Activated CD4-positive, alpha-beta T cell treated with anti-CD3 and anti-CD28 coated beads, Interleukin-2, Interleukin-6, amounts not matched to agents 100 ng/mL and 50 ng/mL, durations not matched to agents 16 hours and 8 hours (primary cell): ENCODE measurements at places on chromosomes 1 and 21.

- DNase-seq: peak; percentile 72
Observed at GRCh38 chr1:64268653-64269557, 65.5 kb downstream of the UBE2U start.

GRCh38 chr21:14620152-14620551 lies 74.0 kb upstream of the SAMSN1 start:
- DNase-seq: peak; percentile 53

DNA sequence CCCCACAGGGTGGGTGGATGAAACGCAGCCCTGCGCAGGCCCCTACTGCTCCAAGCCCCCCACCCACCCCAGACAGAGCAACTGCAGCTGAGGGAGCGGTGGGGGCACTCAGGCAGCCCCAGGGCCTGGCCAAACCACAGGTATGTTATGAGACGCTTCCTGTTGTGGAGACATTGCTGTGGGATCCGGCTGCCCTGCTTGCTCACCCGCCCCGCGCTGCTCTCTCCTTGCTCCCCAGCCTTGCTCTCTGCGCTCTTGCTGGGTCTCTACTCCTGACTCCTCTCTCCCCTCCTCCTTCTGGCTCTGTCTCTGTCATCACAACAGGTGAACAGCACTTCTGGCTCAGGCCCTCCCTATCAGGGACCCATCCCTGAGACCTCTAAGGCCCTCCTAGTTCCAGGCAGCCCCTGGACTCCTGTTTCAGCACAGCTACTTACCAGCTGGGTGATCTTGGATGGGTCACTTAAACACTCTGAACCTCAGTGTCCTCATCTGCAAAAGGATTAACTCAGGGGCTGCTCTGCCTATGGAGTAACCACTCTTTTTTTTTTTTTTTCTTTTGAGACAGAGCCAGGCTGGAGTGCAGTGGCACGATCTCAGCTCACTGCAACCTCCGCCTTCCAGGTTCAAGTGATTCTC lies 15.9 kb downstream of the COL8A2 start:
- peak; percentile 42 for DNase-seq

- DNase-seq: no peak
Observed at GRCh38 chr1:230384380-230385157, 41.6 kb downstream of the PGBD5 start.

GRCh38 chr1:12567288-12567819 lies 50.7 kb downstream of the DHRS3 start:
- no peak for DNase-seq

GRCh38 chr1:180560868-180561600 lies 2.3 kb downstream of the OVAAL start:
- DNase-seq: no peak

DNA sequence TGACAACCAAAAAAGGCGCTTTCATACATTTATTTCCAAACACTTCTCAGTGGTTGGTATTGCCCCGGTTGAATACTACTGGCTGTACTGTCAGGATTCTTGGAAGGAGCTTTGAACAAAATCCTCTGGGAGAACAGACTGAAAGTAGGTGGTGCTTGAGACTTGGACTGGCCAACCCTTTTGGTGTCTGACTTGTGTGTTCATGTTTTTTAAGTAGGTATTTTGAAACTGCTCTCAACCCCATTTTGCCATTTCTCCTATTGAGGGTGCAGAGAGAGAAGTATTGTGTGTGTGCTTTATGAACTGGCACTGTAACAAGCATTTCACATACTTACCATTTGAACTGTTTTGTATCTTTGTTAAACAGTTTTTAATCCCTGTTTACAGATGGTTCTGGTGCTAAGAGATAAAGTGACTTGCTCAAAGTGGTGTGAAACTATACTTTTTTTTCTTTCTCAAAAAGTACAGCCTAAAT lies 21.2 kb downstream of the ARID1A start:
- no peak for DNase-seq

- no peak for DNase-seq
Observed at GRCh38 chr1:9193233-9193625, 41.3 kb upstream of the H6PD start.

GRCh38 chr21:29316029-29316742 lies 17.5 kb downstream of the BACH1 start:
- no peak for DNase-seq

DNA sequence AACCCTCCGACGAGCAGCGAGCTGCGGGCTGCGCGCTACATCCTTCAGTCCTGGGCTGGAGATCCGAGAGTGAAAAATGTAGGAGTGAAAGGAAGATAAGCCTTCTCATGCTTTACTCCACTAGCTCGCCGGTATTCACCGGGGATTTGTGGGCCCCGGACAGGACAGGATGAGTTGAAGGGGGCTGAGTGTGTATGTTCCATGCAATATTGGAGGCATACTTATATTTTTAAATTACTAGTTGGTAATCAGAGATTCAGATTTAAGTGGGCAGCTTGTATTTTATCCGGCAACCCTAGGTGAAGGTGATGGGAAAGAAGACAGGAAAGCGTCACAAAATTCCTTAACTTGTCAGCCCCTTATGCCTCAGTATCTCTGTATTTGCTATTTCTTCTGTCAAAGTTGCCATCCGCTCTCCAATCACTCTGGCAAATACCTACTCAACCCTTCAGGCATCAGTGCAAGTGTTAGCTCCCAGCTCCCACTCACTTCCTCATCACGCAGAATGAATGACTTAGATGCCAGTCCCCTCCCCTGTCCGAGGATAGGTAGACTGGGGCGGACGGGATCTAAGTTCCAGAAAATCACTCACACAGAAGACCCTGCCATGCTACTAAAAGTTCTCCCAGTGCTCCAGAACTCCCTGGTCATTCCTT lies 503 bp upstream of the PIGM start:
- no peak for DNase-seq

- no peak for DNase-seq
Observed at GRCh38 chr1:11373895-11374747, 101.1 kb downstream of the UBIAD1 start.

- DNase-seq: peak; percentile 74
Observed at GRCh38 chr1:32939655-32940371, 24.8 kb downstream of the RNF19B start.

DNA sequence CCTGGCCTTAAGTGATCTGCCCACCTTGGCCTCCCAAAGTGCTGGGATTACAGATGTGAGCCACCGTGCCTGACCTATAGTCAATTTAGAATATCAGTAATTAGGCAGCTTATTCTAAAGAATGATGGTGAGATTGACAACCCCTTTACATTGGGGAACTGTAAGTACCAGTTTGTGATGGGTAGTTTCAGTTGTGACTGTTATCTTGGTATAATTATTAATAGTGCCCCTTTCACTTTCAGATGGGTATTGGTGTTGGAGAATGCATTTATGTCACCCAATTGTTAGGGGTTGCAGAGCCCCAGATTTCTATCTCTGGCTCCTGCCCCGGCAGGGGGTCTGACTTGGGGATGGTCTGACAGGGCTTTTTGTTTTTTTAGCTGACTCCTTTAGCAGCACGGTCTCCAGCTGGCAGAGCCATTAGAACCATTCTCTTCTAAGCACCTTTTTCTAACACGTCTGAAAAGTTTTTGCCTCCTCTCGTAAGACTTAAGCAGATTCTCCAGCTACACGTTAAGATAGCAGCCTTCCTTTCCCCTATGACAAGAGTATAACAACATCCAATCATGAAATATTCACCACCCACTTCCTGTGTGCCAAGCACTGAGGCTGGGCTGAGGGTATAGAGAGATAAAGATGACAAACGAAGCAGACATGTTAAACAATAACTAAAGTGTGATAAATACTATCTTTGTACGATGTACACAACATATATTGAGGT lies 157.8 kb downstream of the SDCCAG8 start:
- DNase-seq: no peak

DNA sequence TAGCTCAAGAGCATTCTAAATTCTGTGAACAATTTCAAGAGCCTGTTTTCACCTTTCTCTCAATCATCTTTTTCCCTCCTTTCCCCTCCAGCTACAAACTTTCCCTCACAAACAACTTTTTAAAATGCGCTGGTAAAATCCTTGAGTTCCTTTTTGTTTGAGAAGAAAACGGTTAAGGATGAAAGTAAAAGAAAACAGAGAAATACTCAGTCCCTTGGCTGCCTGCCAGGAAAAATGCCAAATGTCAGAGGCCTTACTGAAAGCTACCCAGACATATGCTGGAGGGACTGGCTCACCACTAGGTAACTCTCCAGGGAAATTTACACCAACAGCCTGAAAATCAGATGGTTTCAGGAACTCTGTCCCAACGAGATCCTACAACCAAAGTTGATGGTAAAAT lies 11.0 kb upstream of the SERBP1 start:
- no peak for DNase-seq

GRCh38 chr1:197464044-197464443 lies 196.0 kb downstream of the CRB1 start:
- no peak for DNase-seq

GRCh38 chr1:232726048-232726779 lies 79.0 kb upstream of the MAP10 start:
- DNase-seq: no peak

GRCh38 chr21:42075686-42076471 lies 4.8 kb downstream of the UMODL1 start:
- DNase-seq: no peak

DNA sequence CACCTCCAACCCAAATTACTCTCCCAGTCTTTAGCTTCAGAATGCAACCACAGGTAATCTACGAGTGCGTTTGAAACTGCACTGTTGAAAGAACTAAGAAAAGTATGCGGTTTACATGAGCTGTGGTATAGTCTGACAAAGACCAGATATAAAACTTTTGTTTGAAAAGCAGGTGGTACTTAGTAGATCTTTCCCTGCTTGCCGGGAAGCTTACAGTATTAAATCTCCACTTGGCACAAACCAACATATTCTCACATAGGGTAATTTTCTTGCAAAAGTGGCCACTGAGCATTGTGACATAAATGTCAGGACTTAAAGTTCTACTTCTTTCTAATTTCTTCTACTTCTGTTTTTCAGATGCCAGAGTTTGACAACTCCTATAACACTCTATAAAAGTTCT lies 8.4 kb downstream of the RGS2 start:
- DNase-seq: no peak

DNA sequence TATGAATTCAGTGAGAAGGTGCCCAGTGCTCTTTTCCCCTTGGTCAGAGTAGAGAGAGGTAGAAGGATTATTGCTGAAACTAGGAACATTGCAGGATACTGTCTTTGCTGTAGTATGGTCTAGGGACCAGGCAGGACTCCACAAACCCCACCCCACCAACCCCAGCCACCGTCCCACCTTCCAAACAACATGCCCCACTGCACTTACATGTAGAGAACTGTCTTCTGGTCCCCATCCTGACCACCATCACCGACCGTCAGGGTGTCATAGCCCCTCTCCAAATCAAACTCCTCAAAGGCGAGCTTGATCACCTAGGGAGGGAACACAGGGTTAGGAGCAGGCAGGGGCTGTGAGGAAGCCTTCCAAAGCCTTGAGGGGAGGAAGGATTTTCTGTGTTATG lies 71.7 kb upstream of the HMGB4 start:
- no peak for DNase-seq

DNA sequence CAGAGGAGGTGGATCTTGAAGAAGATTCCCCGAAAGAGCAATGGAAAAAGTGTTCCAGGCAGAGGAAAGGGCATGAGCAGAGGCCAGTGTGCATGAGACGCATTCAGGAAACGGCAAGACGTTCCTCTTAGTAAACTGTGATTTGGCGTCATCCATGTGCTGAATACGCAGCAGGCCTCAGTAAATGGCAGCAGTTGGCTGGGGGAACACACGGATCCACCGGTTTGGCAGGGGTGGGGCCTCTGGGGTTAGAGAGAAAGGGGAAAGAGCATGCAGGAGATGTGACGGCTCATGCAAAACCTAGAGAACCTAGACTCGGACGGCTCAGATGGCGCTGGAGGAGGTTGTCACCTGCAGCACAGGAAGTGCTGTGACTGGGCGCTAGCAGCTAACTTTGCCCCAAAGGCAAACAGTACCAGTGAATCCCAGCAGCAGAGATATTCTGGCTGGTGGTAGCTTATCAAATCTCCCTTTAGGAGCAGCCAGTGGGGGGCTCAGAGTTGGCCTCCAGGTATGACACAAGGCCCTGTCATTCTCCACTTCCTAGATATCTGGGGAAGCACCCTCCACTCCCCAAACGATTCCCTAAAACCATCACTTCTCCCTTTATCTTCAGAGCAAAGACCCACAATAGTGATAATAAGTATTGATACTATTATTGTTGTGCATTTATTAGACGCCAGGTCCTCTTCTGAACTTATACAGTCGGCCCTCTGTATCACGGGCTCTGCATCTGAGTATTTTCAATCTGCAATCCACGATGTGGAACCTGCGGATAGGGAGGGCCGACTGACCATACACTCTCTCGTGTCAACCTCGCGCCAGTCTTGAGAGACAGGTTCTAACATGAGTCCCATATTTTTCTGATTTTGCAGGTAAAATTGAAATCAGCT lies 7.6 kb downstream of the LAPTM5 start:
- DNase-seq: peak; percentile 71

- no peak for DNase-seq
Observed at GRCh38 chr21:34999397-34999941, 49.6 kb downstream of the RUNX1 start.

- no peak for DNase-seq
Observed at GRCh38 chr1:905071-905749, 18.5 kb upstream of the SAMD11 start.

DNA sequence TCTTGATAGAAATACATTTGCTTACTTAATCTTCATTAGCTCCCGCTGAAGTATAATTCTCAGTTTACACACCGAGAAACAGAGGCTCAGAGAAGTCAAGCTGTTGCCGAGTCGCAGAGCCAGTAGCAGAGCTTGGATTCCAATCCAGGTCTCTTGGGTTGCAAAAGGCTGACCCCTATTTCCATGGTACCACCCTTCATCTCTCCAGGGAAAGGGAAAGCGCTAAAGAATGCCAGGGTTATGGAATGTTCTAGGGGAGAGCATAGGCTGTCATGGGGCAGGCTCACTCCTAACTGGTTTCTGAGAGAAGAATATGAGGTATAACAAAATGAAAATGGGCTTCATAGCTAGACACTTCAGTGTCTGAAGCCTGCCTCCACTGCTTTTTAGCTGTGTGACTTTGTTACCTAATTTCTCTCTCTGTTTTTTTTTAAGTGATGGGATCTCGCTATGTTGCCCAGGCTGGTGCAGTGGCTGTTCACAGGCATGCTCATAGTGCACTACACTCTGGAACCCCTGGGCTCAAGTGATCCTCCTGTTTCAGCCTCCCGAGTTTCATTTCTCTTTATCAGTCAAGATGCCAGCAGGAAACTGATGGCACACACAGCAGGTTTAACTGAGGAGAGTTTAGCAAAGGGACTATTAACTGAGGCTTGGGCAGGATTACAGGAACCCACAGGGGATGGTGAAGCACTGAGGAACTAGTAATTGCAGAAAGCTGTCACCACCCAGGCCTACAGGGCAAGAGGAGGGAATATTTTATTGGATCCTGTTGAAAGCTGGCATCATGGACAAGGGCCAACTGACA lies 25.5 kb upstream of the ATF3 start:
- DNase-seq: no peak

GRCh38 chr1:1430992-1431844 lies 4.3 kb upstream of the VWA1 start:
- no peak for DNase-seq

DNA sequence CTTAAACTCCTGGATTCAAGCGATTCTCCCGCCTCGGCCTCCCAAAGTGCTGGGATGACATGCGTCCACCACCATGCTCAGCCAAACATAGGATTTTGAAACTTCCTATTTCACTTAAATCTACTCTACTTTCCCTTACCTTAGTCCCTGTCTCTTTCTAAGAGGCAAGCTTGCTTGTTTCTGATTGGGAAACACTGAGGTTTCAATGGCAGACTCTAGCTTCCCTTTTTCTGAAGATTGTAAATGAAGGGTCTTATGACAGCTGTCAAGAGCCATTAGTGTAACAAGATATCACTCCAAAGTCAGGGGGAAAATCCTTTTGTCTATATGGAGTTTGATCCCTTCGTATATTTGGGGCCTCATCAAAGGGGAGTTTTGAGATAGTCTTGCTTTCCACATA lies 23.5 kb upstream of the LMO4 start:
- no peak for DNase-seq

GRCh38 chr1:162716123-162716522 lies 74.4 kb upstream of the HSD17B7 start:
- no peak for DNase-seq
